ENCODE measurements at places on chromosomes 6 and 20.

- no peak for DNase-seq
These were observed 184.0 kb downstream of the PRDM13 start for GRCh38 chr6:99790679-99791078.

- DNase-seq: no peak
These were observed 39.5 kb downstream of the ELOVL5 start for GRCh38 chr6:53309059-53309900.

DNA sequence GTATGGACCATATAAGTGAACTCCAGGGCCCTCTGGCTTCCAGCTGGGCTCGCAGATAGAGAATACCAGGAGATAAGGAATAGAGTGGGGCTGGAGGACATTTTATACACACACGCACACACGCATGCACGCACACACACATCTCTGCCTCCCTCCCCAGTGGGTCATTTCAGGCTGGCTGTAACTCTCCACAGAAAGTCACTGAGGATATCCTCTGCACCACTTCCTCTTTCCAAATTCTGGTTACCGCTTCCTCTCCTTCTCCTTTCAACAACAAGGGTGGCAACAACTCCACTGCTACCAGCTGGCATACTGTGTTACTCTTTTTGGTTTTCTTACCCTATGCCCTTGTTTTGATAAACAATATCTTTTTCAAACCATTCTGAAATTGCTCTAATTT is 280.2 kb downstream of the COL12A1 start:
- DNase-seq: no peak

GRCh38 chr6:2596222-2596621 is 154.5 kb downstream of the MYLK4 start:
- no peak for DNase-seq

GRCh38 chr20:24590178-24590982 is 121.0 kb downstream of the SYNDIG1 start:
- no peak for DNase-seq

DNA sequence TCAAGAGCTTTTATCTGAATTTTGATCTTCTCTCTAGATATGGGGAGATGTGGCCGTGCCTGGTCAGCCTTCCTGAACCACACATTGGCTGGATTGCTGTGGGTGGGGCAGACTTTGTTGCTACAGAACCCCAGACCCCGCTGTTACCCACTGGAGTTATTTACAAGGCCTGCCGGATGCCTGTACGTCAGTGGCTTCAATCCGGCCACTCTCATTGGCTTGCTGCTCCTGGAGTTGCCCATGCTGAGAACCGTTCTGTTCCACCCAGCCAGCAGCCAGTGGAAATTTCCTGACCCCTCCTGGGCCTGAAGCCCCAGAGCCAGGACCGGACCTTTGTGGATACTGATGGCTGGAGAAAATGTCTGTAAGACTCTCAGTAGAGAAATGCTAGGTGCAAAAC is 101.9 kb downstream of the TFAP2C start:
- DNase-seq: no peak

GRCh38 chr6:38067263-38067980 is 247.9 kb downstream of the ZFAND3 start:
- DNase-seq: no peak

DNA sequence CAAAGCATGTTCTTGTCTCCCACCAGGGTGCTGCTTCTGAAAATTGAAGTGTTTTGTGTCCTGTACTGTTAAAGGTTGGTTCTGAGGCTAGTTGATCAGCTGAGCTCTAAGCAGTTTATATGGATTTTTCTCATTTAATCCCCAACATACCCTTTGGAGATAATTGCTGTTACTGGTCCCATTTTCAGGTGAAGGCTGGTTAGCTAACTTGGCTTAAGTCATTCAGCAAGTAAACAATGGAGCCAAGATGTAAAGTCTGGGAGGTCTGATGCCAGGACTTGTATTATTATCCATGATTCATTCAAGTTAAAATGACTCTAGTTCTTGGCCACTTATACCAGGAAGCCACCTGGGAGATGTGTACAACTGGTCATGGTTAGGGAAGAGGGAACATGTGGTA is 42.5 kb upstream of the FERMT1 start:
- no peak for DNase-seq
